ENCODE measurements at places on chromosomes 4 and X.

GRCh38 chr4:15186149-15186548, 183.9 kb downstream of the CPEB2 start:
- no peak for DNase-seq

- DNase-seq = no peak
Measured at GRCh38 chr4:81814987-81815541, 343.4 kb upstream of the RASGEF1B start.

DNA sequence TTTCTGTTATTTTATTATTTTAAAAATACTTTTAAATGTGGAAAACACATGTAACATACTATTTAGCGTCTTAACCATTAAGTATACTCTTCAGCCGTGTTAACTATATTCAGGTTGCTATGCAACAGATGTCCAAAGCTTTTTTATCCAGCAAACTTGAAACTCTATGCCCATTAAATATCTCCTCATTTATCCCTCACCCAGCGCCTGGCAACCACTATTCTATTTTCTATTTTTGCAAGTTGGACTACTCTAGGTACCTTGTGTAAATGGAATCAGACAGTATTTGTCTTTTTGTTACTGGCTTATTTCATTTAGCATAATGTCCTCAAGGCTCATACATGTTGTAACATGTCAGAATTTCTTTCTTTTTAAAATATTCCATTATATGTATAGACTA, 174.6 kb downstream of the PCDH10 start:
- no peak for DNase-seq

GRCh38 chr4:3346146-3346545, 53.3 kb downstream of the RGS12 start:
- peak; percentile 51 for DNase-seq

- DNase-seq = no peak
Measured at GRCh38 chr4:1794809-1795298, 1.8 kb downstream of the FGFR3 start.

- no peak for DNase-seq
Measured at GRCh38 chrX:75226280-75226679, 47.6 kb upstream of the UPRT start.

GRCh38 chrX:9997524-9997923, 30.4 kb downstream of the CLDN34 start:
- DNase-seq = peak; percentile 36
